Fibroblast of upper back skin (primary cell): ENCODE measurements at places on chromosomes 11 and 22.

- no peak for DNase-seq
These were observed 200.0 kb downstream of the LARGE1 start for GRCh38 chr22:33720166-33720878.

DNA sequence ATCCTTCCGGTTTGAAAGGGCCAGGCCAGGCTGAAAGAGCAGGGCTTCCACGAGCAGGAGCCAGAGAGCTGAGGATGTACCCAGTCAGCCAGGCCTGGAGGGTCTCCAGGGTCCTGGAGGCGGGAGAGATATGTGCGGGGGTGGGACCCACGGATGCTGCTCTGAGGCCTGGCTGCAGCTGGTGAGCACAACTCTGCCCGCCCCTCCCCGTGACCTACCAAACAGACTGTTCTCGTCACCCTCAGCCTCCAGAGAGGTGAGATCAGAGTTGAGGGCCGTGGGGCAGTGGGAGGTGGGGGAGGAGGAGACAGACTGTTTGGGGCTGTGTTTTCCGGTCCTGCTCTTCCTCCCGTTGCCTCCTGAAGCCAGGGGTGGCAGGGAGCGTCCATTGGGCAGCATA is 42.2 kb downstream of the TRIOBP start:
- peak; percentile 58 for DNase-seq

- no peak for DNase-seq
These were observed 47.9 kb upstream of the SLC25A1 start for GRCh38 chr22:19226428-19226827.

- DNase-seq: no peak
These were observed 114.8 kb downstream of the TRIM29 start for GRCh38 chr11:120023120-120023519.

- DNase-seq: no peak
These were observed 11.9 kb upstream of the NXF1 start for GRCh38 chr11:62817129-62817528.

- no peak for DNase-seq
These were observed 11.8 kb downstream of the MAPK1 start for GRCh38 chr22:21855676-21856075.

GRCh38 chr11:12717851-12718291 is 43.6 kb downstream of the TEAD1 start:
- no peak for DNase-seq

DNA sequence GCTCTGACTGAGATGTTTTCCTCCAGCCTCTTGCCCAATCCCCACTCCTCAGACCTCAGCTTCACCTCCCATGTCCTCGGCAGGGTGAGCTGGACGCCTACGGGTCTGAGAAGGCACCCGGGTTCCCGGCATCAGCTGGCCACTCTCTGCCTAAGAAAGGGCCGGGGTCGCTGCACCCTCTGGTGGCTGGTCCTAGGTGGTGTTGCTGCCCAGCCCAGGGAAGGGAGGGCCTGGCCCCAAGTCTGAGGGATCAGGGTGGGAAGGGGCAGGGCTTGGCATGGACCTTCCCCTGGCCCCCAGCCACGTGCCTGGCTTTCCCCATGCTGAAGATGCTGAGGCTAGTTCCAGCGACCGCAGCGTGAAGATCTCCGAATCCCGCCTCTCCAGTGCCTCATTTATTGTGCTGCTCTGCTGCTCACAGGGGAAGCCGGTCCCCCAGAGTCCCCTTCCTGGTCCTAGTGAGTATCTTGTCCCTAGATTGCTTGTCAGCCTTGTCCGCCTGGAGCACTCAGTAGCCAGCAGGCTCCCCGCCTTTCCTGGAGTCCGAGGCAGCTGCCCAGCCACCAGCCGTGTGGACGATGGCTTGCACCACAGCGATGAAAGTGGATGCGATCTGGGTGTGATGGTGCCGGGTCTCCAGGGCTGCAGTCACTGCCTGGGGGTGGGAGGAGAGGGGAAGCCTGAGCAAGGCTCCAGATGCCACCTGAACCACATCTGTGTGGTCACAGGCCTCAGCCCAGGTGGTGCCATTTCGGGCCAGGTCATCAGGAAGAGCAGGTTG is 2.9 kb upstream of the GGT5 start:
- DNase-seq: peak; percentile 87

- no peak for DNase-seq
These were observed 846 bp downstream of the RNF26 start for GRCh38 chr11:119335091-119335654.

- no peak for DNase-seq
These were observed 27.2 kb upstream of the SYT7 start for GRCh38 chr11:61607920-61608599.

- DNase-seq: no peak
These were observed 24.6 kb downstream of the ATXN10 start for GRCh38 chr22:45696227-45696626.

GRCh38 chr11:72191961-72192381 is at the start of gene FOLR1:
Gene FOLR1, plus strand, starts transcription at chr11:72192140. Its CDS starts 34 bp downstream, at chr11:72192174.
- DNase-seq: no peak

GRCh38 chr11:36564376-36565030 is 3.3 kb upstream of the RAG1 start:
- peak; percentile 64 for DNase-seq

DNA sequence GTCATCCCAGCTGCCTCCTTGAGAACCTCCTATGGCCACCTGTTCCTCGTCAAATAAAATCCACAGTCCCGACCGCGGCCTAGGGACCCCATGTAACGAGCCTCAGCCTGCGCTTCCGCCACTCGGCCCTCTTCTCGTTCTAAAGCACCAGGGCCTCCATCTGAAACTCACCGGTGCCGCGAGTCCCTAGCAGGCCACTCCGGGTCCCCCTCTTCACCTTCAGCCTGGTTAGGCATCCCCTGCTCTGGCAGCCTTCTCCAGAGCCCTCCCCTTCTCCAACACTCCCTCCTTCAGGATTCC is 2.4 kb upstream of the SSTR3 start:
- DNase-seq: no peak

- no peak for DNase-seq
These were observed 970 bp downstream of the ASRGL1 start for GRCh38 chr11:62338218-62338617.

GRCh38 chr11:111834432-111835163 is 36.8 kb downstream of the ALG9 start:
- DNase-seq: no peak

DNA sequence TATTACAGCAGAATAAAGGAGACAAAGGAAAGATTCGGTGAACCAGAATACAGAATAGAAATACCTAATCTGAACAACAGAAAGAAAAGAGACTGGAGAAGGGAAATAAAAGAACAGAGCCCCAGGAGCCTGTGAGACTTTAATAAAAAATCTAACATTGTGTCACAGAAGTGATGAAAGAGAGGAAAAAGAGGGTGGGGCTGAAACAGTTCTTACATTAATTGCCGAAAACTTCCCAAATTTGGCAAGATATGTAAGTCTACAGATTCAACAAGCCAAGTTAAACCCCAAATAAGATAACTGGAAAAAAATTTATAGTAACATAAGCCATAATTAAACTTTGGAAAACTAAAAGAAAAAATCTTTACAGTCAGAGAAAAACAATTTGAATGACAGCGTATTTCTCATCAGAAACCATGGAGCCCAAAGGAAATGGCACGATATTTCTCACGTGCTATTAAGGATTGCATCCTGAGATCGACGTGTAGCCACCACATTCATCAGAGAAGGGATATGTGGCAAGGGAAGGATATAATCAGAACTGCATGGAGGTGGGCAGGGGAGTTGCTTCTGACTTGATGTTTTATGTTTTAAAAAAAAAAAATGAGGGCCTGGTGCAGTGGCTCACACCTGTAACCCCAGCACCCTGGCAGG is 73.9 kb downstream of the SGSM3 start:
- DNase-seq: no peak

- no peak for DNase-seq
These were observed 136.7 kb upstream of the TTC12 start for GRCh38 chr11:113177671-113178070.

GRCh38 chr22:40727964-40728615 is 48.8 kb downstream of the MCHR1 start:
- no peak for DNase-seq

GRCh38 chr22:47563406-47564157 is 801.1 kb downstream of the TBC1D22A start:
- DNase-seq: no peak

- no peak for DNase-seq
These were observed 93.2 kb upstream of the LMO1 start for GRCh38 chr11:8356721-8357504.

DNA sequence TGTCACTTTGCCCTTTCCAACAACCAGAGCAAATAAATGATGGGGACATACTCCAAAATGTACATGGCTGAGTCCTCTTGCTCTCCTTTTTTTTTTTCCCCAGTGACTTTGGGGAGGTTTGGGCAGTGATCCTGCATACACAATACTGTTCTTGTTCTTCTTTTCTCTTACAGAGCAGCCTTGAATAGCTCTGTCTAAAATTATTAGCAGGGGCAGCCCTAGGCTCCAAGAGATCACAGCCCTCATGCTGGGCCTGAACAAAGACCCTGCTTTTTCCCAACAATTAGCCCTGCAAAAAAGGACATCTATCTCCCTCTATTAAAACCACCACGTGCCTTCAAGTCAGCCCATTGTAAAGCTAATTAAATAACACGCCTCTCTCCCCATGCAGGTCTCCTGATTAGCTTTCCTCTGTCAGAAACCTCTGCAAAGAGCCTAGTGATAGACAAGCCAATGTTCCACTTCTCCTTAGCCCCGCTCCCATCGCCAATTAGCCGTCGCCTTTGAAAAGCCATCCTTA is 54.7 kb downstream of the ETS1 start:
- no peak for DNase-seq

DNA sequence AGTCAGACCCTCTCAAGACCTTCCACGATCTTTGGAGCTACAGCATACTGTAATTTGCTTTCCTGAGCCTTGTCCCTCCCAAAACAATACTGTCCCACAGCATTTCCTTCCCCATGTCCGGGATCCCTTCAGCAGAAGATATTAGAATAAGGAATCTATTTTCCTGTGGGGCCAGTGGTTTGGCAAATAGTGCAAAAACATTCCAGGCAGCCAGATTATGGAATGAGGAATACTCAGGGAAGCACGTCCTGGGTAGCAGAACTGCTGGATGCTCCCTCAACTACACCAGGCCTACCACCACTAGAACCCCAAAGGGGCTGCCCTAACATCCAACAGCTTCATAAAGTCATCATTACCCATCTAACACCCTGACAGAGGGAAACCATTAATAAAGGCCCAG is 61.5 kb downstream of the AAMDC start:
- peak; percentile 68 for DNase-seq

DNA sequence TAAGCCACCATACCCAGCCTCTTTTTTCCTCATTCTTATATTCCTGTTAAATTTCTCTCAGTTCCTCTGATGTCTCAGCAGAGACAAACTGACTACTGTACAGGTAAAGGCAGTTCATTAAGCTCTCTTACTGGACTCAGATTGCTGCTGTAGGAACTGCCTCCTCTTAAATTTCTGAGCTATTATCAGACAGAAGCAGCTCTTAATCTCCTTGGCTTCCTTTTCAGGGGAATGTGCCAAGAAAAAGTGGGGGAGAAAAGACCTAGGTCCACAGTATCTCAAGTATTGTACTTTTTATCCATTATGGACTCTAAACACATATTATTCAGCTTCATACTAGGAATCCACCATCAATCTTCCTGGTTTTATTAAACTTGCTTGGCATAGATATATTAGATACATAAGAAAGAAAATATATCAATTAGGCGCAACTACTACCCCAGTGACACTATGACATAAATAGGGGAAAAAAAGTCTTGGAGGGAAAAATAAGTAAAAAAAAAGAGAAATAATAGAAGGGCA is 26.1 kb downstream of the MRTFA start:
- DNase-seq: peak; percentile 36

DNA sequence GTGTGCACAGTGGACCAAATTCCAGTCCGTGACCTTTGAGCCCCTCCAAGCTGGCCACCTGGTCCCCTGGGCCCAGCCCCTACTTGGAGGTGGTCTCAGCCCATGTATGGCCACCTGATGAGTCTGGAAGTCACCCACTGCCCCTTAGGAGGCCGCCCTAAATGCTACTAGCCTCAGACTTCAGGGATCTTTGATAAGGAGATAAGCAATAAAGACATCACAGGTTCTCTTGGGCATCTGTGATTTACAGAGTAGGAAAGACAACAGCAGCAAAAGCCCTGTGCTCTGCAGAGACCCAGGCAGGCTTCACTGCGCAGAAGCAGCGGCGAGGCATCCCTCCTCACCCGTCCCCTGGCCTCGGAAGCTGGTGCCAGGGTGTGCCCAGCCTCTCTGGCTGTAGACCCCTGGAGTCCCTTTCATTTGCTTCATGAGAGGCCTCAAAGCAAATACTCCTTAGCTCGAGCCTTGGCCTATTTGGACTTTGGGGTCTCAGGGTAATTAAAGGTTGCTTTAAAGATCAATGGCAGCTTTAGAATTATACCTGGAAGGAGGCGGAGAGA is 360.1 kb downstream of the TBC1D22A start:
- DNase-seq: no peak

DNA sequence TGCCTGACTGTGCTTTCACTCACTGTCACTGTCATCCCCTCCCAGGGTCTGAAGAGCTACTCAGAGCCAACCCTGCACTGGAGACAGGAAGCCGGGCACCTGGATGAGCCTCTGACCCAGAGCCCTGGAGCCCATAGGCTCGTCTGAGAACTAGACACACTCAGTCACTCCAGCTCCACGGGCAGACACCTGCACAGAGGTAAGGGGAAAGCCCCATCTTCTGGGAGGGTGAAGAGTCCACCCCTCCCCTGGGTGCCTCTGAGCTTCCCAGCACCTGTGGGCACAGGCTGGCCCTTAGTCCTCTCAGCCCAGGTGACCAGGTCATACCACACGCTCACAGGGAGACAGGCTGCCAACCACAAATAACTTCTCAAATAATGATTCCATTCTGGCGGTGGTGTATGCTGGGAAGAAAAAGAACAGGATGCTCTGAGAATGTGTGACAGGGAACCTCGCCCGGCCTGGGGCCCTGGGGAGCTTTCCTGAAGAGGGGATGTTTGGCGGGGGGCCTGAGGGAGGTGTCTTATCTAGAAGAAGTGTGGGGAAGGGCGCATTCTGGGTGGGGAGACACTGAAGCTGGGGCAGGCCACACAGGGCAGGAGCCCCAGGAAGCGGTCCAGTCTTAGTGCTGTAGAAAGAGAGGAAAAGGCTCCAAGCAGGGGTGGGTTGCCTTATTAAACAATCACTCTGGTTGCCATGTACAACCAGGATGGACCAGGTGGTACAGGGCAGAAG is 5.3 kb downstream of the CCDC157 start:
- DNase-seq: no peak

DNA sequence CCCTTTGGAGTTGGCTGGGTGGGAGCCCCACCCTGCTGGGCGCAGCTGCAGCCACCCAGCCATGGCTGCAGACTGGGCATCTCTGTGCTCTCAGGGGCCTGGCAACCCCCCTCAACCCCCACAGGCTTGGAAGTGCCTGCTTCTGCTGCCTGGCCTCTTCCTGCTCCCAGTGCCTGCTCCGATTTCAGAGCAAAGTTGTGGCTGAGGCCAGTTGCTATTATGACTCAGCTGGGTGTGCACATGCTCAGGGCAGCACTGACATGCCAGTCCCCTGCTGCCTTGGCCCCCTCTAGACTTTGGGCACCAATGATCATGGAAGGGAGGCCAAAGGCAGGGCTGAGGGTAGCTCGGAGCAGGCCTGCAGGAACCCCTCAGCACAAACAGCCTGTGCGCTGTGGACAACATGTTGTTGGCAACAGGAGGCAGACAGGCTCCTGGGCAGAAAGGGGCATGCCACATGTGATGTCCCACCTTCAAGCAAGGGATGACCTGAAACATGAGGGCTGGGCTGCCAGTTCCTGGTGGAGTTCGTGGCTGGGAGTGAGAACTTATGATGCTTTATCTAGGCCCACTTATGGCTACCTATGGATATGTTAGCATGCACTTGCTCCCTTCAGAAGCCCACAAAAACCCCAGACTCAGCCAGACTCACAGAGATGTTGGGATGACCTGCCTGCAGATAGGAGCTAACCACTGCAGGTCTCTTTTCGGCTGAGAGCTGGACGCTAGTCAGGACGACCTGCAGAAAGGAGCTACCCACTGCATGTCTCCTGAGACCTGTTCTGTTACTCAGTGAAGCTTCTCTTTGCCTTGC is 96.4 kb upstream of the AMOTL1 start:
- no peak for DNase-seq
